Vagina (tissue), 2 donors: ENCODE measurements at places on chromosomes 4 and X. TPM values are rescaled to one million over a fixed set of nuclear protein-coding genes. Genes with fewer than 3 reads are reported as not detected.

DNA sequence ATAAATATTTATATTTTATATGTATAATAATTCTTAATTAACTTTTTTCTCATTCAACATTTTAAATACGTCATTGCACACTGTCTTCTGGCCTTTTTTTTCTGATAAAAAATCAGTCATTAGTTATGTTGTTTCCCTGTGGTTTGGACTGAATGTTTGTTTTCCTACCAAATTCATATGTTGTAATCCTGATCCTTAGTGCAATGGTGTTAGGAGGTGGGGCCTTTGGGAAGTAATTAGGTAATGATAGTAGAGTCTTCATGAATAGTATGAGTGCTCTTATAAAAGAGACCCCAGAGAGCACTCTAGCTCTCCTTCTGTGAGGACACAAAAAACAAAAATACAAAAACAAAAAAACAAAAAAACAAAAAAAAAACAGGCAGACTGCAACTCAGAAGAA is 117.2 kb downstream of the GASK1B start:
- H3K27me3 ChIP-seq = no peaks in the 10 kb centered on the region
- H3K4me1 ChIP-seq = no peaks in the 10 kb centered on the region
- no peak for DNase-seq
- H3K4me3 ChIP-seq = no peak overlapping the region

- no peaks in the 10 kb centered on the region for H3K36me3 ChIP-seq
- no peaks in the 10 kb centered on the region for H3K27me3 ChIP-seq
- no peak within 1 kb of the TSS for H3K27ac ChIP-seq
- no peak for DNase-seq
- H3K4me3 ChIP-seq = no peak within 1 kb of the TSS
Measured at GRCh38 chrX:103776546-103776945, at the start of gene PLP1. PLP1 (plus strand) TSS chrX:103776840; CDS start chrX:103776996, 156 bp downstream.

The SLC25A5 gene
- 303 TPM for total RNA-seq

GRCh38 chr4:36249610-36250009 is 5.3 kb upstream of the ARAP2 start:
- DNase-seq = no peak
- no peaks in the 10 kb centered on the region for H3K36me3 ChIP-seq
- H3K27ac ChIP-seq = no peak overlapping the region
- no peaks in the 10 kb centered on the region for H3K27me3 ChIP-seq
- H3K4me1 ChIP-seq = no peaks in the 10 kb centered on the region

The GPR101 gene
- not detected for total RNA-seq

The ZNF185 gene
- total RNA-seq = 98.2 TPM

DNA sequence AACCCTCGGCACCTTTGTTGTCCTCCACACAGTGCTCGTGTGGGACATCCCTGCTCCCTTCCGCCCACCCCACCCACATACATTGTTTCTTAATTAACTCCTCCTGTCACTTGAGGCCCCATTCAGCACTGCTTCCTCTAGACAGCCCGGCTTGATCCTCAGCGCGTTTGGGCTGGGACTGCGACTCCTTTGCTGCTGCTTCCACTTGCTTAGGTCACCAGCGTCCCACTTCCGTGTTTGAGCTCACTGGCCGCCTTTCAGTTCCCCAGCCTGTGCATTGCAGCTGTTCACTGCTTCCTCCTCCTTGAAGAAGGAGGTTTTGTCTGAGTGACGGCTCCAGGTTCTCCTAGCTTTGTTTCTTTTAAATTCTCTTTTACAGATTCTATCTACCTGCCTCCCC is 16.1 kb downstream of the RNF4 start:
- no peak for DNase-seq
- H3K27ac ChIP-seq = peak overlapping the region; percentile 16
- H3K36me3 ChIP-seq = peaks cover under 1% of the 10 kb centered on the region

DNA sequence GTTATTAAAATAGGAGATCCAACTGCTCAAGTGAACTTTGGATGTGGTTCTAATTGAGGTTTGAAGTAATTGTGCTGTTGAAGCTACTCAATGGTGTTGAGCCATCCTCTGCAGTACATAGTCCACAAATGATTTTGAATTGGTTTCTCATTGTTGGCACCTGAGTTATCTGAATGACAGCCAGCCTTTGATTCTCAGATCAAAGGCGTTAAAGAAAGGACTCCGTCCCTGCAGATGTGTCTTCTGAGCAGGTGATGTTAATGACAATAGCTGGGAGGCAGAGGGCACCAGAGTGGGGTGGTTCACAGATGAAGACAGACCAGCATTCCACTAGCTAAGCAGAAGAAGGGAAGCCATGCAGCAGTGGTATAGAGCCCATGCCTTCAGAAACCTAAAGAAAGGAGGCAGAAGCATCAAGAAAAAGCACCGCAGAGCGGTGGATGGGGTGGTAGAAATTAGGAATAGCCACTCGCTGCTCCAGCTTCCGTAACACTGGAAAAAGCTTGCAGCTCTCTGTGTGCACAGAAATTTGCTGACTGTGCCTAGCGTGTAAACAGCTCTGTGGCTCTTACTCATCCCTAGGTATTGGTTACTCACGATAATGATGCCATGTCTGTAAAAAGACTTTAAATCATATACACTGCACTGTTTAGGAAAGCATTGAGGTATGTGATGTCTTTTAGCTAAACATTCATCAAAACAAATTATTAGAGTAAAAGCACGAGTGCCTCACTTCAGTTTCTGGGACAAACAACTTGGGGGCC is 79.2 kb upstream of the CLCN4 start:
- no peak for DNase-seq
- H3K4me3 ChIP-seq = no peak overlapping the region
- no peaks in the 10 kb centered on the region for H3K27me3 ChIP-seq
- no peaks in the 10 kb centered on the region for H3K36me3 ChIP-seq
- H3K27ac ChIP-seq = no peak overlapping the region
- peaks cover 6% of the 10 kb centered on the region for H3K4me1 ChIP-seq

The ZFX gene
- 62.4 TPM for total RNA-seq

The RASL11B gene
- 9.3 TPM for total RNA-seq

- no peak overlapping the region for H3K4me3 ChIP-seq
- no peaks in the 10 kb centered on the region for H3K4me1 ChIP-seq
- no peak overlapping the region for H3K27ac ChIP-seq
- no peak for DNase-seq
- no peaks in the 10 kb centered on the region for H3K36me3 ChIP-seq
- H3K27me3 ChIP-seq = no peaks in the 10 kb centered on the region
Measured at GRCh38 chrX:38627683-38628082, 66.3 kb downstream of the TSPAN7 start.

The KLB gene
- total RNA-seq = 1.2 TPM

The EIF1AX gene
- 47.6 TPM for total RNA-seq

- H3K4me3 ChIP-seq = no peak overlapping the region
- DNase-seq = no peak
- H3K4me1 ChIP-seq = no peaks in the 10 kb centered on the region
- no peak overlapping the region for H3K27ac ChIP-seq
- no peaks in the 10 kb centered on the region for H3K27me3 ChIP-seq
Measured at GRCh38 chr4:17528551-17529165, 13.7 kb downstream of the CLRN2 start.

DNA sequence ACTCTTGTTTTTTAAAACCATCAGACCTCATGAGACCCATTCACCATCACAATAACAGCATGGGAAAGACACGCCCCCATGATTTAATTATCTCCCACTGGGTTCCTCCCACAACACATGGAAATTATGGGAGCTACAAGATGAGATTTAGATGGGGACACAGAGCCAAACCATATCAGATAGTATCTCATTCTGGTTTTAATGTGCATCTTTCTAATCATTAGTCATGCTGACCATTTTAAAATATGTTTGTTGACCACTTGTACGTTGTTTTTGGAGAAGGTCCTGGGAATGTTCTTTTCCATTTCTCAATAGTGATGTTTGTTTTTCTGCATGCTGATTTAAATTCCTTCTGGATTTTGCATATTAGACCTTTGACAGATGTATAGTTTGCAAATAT is 119.0 kb downstream of the RTL3 start:
- H3K27me3 ChIP-seq = no peaks in the 10 kb centered on the region
- no peak overlapping the region for H3K27ac ChIP-seq
- H3K36me3 ChIP-seq = no peaks in the 10 kb centered on the region

- no peaks in the 10 kb centered on the region for H3K36me3 ChIP-seq
- H3K4me1 ChIP-seq = no peaks in the 10 kb centered on the region
- no peak for DNase-seq
- no peak overlapping the region for H3K27ac ChIP-seq
- H3K27me3 ChIP-seq = no peaks in the 10 kb centered on the region
Measured at GRCh38 chr4:60948008-60948407, 252.1 kb upstream of the ADGRL3 start.

DNA sequence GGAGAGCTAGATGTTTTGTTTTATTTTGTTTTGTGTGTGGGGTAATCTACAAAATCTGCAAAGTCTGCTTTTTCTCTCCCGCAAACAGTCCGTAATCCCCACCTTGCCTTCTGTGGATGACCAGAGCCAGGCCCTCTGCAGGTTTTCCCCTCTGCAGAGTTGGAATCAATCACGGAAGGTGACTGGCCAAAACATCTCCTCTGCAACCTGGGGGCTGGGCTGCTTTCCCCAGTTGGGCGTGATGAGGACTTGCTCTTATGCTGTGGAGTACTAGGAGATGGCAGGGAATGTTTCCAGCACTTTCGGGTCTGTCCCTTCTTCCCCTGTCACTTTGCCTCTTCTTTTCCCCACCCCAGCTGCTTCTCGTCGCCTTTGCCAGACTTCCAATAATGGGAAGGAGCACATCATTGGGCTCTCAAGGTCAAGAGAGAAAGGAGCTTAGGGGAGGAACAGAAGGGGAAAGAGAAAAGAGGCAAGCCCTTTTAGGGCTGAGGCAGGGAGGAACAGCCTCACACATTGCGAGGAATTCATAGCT is 1.1 kb downstream of the TMEM35A start:
- H3K27ac ChIP-seq = no peak overlapping the region
- H3K4me3 ChIP-seq = peak overlapping the region; percentile 36
- no peak for DNase-seq
- H3K27me3 ChIP-seq = no peaks in the 10 kb centered on the region

The F9 gene
- not detected for total RNA-seq

DNA sequence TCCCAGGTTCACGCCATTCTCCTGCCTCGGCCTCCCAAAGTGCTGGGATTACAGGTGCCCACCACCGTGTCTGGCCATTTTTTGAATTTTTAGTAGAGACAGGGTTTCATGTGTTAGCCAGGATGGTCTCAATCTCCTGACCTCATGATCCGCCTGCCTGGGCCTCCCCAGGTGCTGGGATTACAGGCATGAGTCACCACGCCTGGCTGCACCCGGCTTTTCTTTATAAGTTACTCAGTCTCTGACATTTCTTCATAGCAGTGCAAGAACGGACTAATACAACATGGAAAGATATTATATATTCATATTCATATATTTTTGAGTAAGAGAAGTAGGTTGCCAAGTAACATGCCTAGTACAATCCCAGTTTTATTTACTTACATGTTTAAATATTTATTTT is 22.9 kb downstream of the SHROOM3 start:
- no peak overlapping the region for H3K27ac ChIP-seq
- no peaks in the 10 kb centered on the region for H3K4me1 ChIP-seq
- H3K36me3 ChIP-seq = no peaks in the 10 kb centered on the region
- H3K27me3 ChIP-seq = no peaks in the 10 kb centered on the region
- DNase-seq = no peak

DNA sequence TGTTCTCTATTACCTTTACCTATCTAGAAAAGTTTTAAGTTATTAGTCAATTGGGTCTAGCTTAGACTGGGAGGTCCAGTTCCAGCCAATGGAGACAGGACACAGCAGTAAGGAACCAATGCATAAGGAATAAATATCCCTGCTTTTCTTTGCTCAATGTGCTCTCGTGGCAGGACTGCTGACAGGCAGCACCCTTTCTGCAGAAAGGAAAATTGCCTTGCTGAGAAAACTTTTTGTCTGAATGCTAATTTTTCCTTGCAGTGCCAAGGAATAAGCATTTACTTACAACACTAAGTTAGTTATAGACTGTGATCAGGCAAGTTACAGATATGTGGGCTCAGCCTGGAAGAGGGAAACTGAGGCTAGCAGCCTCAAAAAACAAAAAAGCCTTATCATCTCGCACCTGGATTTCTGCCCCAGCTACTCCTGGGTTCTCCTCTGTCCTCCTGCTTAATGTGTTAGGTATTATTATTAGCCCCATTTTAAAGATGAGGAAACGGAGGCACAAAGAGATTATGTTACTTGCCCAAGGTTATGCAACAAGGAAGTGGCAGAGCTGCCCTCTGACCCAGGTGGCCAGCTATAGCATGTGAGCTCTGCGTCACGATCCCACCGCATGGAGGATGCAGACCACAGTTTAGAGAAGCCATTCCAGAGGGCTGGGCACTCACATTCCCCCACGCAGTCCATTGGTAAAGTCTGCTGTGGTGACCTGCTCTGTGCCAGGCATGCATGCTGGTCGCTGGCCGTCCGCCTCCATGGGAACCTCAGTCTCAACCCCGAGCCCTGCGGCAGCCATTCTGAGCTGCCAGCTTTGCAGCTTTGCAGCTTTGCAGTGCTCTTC is 40.5 kb upstream of the C4orf50 start:
- H3K36me3 ChIP-seq = no peaks in the 10 kb centered on the region
- no peaks in the 10 kb centered on the region for H3K27me3 ChIP-seq
- no peak for DNase-seq
- H3K27ac ChIP-seq = no peak overlapping the region
- H3K4me3 ChIP-seq = no peak overlapping the region

- H3K36me3 ChIP-seq = no peaks in the 10 kb centered on the region
- peak overlapping the region; percentile 3 for H3K27ac ChIP-seq
- H3K4me3 ChIP-seq = peak overlapping the region; percentile 14
- DNase-seq = no peak
- no peaks in the 10 kb centered on the region for H3K27me3 ChIP-seq
Measured at GRCh38 chr4:3369781-3370674, 71.7 kb upstream of the HGFAC start.

GRCh38 chr4:100421361-100421978 is 96.4 kb downstream of the EMCN start:
- no peak for DNase-seq
- H3K27ac ChIP-seq = no peak overlapping the region
- no peak overlapping the region for H3K4me3 ChIP-seq
- peaks cover 17% of the 10 kb centered on the region for H3K4me1 ChIP-seq

The STOX2 gene
- 11.5 TPM for total RNA-seq

DNA sequence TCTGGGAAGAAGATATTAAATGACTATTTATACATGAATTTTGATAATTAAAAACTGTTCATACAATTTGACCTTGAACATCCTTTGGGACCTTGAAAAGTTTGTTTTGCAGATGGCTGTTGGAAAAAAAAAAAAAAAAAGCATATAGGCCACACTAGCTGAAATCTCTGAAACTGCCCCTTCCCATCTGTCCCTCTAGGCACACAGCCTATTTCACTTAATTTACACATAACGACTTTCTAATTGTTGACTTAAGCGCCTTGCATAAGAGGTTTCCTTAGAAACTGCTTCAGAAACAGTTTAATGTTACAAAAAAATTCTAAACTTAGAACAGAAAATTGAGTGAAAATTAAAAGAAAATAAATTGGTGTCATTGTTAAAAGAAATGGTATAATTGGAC is 131.0 kb downstream of the COX18 start:
- H3K27ac ChIP-seq = no peak overlapping the region
- H3K4me1 ChIP-seq = no peaks in the 10 kb centered on the region
- no peaks in the 10 kb centered on the region for H3K27me3 ChIP-seq
- no peak overlapping the region for H3K4me3 ChIP-seq

The TSPAN7 gene
- total RNA-seq = 38.5 TPM

The DDX53 gene
- not detected for total RNA-seq
